ENCODE measurements at places on chromosomes 7 and 10.
A peak's percentile ranks its signal among the peaks of the same experiment; 100 is the strongest.

- DNase-seq = no peak
These were observed 378 bp upstream of the INPP5F start for GRCh38 chr10:119725517-119725827.

- DNase-seq = no peak
These were observed 75.3 kb downstream of the GAD2 start for GRCh38 chr10:26291721-26292480.

- no peak for DNase-seq
These were observed 72.5 kb downstream of the CCDC6 start for GRCh38 chr10:59833810-59834209.

- no peak for DNase-seq
These were observed 24.3 kb upstream of the CALU start for GRCh38 chr7:128714701-128715495.

DNA sequence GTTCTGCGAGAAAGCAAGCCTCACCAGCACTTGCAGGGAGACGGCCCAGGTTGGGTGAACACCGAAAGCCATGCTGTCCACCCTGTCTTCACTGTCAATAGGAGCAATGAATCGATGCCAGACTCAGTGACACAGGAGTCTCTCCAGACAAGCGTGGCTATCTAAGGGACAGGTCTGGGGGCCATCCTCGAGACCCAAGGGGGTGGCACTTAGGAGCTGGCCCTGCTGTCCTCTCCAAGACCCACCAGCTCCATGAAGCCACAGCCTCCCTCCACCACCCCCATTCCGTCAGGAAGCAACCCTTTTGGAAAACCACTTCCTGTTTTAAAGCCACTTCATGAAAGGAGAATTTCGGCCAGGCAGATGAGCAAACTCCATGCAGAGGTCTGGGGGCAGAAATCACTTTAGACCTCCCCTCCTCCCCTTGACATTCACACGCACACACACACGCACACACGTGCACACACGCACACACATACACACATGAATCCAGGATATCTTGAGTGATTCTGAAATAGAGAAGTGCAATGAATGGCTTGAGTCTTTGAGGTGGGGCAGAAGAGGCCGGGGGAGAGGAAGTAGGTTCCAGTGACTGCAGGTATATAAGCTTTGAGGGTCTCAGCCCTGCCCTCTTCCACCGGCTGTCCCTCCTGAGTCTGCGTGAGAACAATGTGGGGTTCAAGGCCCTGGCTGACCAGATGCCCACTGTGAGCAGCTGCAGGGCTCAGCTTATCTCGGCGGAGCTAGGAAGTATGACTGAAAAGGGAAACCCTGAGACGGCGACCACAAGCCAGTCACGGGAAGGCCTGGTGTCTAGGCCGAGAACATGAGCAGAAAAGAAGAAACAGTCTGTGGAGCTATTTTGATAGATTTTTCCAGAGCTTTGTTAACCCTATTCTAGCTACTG lies 25.0 kb downstream of the RGS10 start:
- DNase-seq = no peak

- DNase-seq = no peak
These were observed 39.8 kb upstream of the EPC1 start for GRCh38 chr10:32386623-32387260.

DNA sequence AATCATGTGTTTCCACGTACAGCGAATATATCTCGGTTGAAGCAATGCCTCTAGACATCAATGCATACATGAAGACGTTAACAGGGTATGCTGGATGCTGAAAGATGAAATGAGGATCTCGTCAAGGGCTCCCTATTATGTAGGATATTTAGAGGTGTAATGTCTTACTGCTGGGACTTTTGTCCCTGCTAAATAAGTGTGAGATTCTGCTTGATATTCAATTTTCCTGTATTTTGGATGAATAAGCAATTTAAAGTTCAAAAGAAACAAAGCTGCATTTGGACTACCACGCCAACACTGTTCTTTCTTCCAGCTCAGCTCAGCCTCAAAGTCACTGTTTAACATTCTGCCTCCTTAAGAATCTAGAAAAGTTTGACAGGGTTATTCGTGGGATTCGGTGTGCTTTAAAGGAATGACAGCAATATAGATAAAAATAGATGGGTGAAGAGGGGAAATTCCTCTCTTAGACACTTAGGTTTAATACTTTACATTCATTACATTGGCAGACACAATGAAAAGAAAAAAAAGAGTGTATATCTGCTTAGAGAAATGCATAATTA lies 110.1 kb upstream of the RHEB start:
- no peak for DNase-seq

DNA sequence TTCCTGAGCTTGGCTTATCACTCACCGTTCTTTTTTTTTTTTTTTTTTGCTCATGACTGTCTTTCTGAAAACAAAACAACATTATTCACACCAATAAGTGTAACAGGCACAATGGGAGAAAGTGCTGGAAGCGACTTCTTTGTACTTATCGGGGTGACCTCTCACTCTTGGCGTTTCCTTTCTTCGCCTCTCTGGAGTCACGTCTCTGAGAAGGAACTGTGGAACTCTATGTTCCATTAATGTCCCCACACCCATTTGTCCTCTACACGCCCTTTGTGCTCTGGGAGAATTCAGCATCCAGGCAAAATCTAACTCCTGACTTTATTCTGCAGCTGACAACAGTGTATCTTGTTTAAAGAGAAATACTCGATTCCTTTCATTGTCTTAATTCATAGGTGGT lies 70.8 kb upstream of the FAM204A start:
- no peak for DNase-seq

DNA sequence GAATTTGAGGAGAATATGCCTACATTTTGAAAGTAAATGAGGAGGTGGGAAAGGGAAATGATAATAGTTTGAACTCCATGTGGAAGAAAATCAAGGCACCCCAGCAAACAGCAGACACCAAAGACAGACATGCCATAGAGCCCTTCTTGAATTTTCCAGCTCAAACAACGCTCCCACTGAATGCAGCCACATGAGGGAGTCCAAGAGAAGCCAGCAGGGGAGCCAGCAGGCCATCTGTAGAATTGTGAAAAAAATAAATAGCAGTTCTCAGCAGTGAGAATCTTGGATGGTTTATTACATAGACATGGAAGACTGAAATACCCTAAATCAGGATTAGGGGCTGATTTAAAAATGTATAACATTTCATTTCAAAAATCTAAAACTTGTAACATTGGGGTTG lies 1567.3 kb upstream of the LRRTM3 start:
- no peak for DNase-seq

DNA sequence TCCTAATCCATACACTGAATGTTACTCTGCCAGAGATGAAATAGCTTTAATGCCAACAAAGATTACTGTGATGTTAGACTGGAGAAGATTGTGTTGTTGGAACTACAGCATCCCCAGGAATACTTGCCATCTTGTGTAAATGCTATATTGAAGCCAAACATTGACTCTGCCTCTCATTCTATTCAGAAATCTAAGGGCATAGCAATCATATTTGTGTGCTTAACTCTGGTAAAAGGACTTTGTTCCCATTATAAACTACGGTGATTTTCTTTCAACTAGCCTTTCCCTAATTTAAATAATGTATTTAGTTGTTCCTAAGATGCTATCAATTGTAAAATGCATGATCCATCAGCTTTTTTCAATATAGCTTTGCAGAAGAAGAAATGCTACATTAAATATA lies 498.4 kb upstream of the LRRN3 start:
- DNase-seq = no peak

GRCh38 chr7:20959281-20959680 lies 172.6 kb upstream of the SP8 start:
- DNase-seq = no peak

GRCh38 chr7:143305423-143306070 lies 10.4 kb upstream of the CLCN1 start:
- DNase-seq = peak; percentile 10

- DNase-seq = no peak
These were observed 19.5 kb downstream of the C10orf67 start for GRCh38 chr10:23325132-23325531.

GRCh38 chr7:23971031-23971430 lies 261.0 kb downstream of the STK31 start:
- no peak for DNase-seq

- no peak for DNase-seq
These were observed 212.7 kb upstream of the PHYHIPL start for GRCh38 chr10:58963723-58964124.

DNA sequence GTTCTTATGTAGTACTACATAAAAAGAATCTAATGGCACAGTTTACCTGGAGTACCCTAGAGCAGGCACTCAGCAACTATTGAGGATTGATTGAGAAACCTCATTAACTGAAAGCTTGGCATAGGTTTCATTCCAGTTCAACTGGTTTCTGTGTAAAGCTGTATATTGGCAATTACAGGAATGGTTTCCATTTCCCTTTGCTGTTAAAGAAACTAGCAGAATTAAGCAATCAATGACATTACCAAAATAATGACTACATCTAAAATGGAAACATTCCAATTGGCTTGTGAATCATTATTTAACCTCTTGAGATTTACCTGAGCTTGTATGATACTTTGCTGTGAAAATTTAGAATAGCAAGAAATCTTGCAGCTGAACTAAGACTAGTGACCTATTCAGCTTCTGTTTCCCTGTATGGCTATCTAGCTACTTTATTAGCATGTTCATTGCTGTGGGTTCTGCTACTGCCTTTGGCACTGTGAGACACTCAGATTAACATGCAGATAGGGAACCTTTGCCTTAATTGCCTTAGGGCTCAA lies 33.5 kb upstream of the CADPS2 start:
- DNase-seq = no peak

- peak; percentile 58 for DNase-seq
These were observed 1.7 kb downstream of the CREB3L2 start for GRCh38 chr7:138000081-138000701.

GRCh38 chr10:110502851-110503301 lies 5.2 kb downstream of the DUSP5 start:
- no peak for DNase-seq

- DNase-seq = no peak
These were observed 106.7 kb downstream of the CYTH3 start for GRCh38 chr7:6165521-6166320.

All from SHP77 (cell line).